NCI-H226 (cell line): ENCODE measurements at places on chromosomes 11 and 22.

GRCh38 chr11:69641681-69642548, 959 bp downstream of the CCND1 start:
- no peak for DNase-seq

DNA sequence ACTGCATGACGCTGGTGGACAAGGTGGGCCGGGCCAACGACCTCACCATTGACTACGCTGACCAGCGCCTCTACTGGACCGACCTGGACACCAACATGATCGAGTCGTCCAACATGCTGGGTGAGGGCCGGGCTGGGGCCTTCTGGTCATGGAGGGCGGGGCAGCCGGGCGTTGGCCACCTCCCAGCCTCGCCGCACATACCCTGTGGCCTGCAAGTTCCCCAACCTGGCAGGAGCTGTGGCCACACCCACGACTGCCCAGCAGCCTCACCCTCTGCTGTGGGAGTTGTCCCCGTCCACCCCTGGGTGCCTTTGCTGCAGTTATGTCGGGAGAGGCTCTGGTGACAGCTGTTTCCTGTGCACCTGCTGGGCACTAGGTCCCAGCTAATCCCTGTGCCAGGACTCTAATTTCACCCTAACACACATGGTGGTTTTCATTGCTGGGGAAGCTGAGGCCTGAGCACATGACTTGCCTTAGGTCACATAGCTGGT, 49.0 kb upstream of the PPP6R3 start:
- DNase-seq = no peak

- no peak for DNase-seq
Observed at GRCh38 chr11:74179234-74180052, 8.4 kb downstream of the PPME1 start.

DNA sequence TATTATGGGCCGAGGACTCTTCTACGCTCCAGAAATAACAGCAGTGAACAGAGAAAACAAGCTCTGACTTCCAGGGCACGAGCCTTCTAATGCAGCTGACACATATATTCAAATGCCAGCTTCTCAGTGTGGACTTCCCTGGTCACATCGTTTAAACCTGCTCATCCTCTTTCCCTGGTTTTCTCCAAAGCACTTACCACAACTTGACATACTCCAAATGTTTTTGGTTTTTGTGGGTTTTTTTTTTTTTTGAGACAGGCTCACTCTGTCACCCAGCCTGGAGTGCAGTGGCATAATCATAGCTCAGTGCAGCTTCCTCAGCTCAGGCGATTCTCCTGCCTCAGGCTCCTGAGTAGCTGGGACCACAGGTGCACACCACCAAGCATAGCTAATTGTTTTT, 105.5 kb downstream of the MICAL3 start:
- no peak for DNase-seq

GRCh38 chr11:21928847-21929246, 264.0 kb upstream of the ANO5 start:
- DNase-seq = no peak

DNA sequence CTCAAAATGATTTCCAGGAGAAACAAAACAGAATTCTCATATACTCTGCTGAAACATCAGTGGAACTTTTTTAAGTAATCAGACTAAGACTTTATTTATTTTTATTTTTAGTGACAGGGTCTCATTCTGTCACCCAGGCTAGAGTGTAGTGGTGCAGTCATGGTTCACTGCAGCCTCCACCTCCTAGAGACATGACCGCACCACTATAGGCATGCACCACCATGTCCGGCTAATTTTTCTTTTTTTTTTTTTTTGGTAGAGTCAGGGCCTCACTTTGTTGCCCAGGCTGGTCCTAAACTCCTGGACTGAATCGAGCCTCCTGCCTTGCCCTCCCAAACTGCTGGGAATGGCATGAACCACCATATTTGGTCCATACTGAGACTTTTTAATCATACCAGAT, 42.9 kb downstream of the PRDM10 start:
- no peak for DNase-seq

DNA sequence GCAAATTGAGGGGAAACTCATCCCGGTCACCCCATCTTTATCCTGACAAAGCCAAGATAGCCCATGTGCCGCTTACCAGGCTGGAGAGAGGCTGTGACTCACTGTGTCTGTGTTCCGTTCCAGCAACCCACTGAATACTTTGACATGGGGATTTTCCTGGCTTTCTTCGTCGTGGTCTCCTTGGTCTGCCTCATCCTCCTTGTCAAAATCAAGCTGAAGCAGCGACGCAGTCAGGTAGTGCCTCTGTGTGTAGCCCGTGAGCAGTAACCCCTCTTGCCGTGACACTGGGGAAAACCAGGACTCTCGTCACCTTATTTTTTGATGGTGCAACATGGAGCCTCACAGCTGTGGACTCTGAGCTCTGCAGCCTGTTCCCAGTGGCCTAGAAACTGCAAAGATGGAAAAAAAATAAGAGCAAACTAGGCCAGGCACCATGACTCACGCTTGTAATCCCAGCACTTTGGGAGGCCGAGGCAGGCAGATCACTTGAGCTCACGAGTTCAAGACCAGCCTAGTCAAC, 16.9 kb downstream of the C22orf31 start:
- peak; percentile 40 for DNase-seq

DNA sequence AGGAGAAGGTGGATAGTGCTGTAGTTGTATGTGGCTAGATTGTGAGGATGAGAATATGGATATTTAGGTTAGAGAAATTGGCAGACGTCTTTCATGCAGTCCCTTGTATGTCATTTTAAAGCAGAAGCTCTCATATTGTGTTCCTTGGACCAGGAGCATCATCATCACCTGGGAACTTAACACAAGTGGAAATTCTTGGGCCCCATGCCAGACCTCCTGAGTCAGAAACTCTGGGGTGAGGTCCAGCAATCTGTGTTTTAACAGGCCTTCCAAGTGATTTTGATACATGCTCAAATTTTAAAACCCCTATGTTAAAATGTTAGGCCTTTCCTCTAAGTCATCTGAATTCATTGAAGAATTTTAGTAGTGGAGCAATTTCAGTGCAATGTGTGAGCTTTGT, 34.8 kb downstream of the JHY start:
- DNase-seq = peak; percentile 32

GRCh38 chr11:22069844-22070243, 123.0 kb upstream of the ANO5 start:
- DNase-seq = no peak

- DNase-seq = no peak
Observed at GRCh38 chr11:11215944-11216343, 137.1 kb downstream of the CSNK2A3 start.

- no peak for DNase-seq
Observed at GRCh38 chr22:41234815-41235695, 5.7 kb downstream of the CHADL start.

GRCh38 chr11:129374081-129374992, 1.3 kb upstream of the BARX2 start:
- no peak for DNase-seq

- DNase-seq = no peak
Observed at GRCh38 chr11:96543177-96543576, 153.4 kb downstream of the JRKL start.

GRCh38 chr11:43408277-43408676, 49.6 kb downstream of the TTC17 start:
- DNase-seq = no peak
